ENCODE measurements at places on chromosomes 3 and 15. TPM values are rescaled to one million over a fixed set of nuclear protein-coding genes. Genes with fewer than 3 reads are reported as not detected.

The RTP4 gene
- not detected for total RNA-seq

GRCh38 chr3:41933154-41933676 lies 28.7 kb downstream of the ULK4 start:
- no peaks in the 10 kb centered on the region for H3K36me3 ChIP-seq
- no peak for DNase-seq
- H3K4me1 ChIP-seq, result no peaks in the 10 kb centered on the region

- H3K27ac ChIP-seq, result no peak overlapping the region
- H3K4me3 ChIP-seq, result no peak overlapping the region
- H3K27me3 ChIP-seq, result no peaks in the 10 kb centered on the region
- no peaks in the 10 kb centered on the region for H3K36me3 ChIP-seq
- peaks cover 14% of the 10 kb centered on the region for H3K4me1 ChIP-seq
- no peak for DNase-seq
Measured at GRCh38 chr3:146139586-146140110, 21.3 kb downstream of the PLOD2 start.

GRCh38 chr3:173750095-173750494 lies 352.6 kb downstream of the NLGN1 start:
- no peaks in the 10 kb centered on the region for H3K4me1 ChIP-seq
- H3K27ac ChIP-seq, result no peak overlapping the region
- no peak for DNase-seq
- no peaks in the 10 kb centered on the region for H3K36me3 ChIP-seq
- H3K27me3 ChIP-seq, result no peaks in the 10 kb centered on the region

DNA sequence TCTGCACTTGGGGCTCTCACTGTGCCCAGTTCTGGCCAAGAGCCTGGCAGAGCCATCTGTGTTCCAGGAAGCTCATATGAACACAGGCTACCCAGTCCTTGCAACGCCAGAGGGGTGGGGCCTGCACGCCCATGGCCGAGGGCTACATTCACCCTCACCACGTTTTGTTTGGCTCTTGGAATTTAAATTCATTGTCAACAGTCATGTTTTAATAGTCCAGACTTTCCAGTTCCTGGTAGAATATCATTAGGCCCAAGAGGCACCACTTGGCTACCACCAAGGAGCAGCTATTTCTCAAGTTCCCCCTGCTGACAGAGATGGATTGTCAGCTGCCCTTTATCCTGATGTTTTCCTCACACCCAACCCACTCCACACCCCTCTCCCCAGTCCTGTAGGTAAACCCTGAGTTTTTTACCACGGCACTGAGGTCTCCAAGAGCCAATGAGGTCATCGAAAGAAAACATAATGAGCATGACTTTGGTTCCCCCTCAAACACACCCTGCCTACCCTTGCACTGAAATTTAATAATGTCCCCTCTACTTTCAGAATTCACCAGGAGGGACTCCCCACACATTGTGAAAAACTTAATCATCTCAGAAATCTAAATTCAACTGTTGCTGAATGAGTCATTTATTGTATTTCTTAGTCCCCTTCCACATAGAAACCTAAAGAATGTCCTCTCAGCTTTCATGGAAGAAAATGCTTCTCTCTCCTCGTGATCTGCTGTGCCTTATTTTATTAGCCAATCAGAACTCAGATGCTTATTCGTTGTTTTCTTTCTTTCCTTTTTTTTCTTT lies 125.1 kb downstream of the SHQ1 start:
- no peaks in the 10 kb centered on the region for H3K4me1 ChIP-seq
- no peak overlapping the region for H3K27ac ChIP-seq
- H3K27me3 ChIP-seq, result no peaks in the 10 kb centered on the region
- no peak for DNase-seq

DNA sequence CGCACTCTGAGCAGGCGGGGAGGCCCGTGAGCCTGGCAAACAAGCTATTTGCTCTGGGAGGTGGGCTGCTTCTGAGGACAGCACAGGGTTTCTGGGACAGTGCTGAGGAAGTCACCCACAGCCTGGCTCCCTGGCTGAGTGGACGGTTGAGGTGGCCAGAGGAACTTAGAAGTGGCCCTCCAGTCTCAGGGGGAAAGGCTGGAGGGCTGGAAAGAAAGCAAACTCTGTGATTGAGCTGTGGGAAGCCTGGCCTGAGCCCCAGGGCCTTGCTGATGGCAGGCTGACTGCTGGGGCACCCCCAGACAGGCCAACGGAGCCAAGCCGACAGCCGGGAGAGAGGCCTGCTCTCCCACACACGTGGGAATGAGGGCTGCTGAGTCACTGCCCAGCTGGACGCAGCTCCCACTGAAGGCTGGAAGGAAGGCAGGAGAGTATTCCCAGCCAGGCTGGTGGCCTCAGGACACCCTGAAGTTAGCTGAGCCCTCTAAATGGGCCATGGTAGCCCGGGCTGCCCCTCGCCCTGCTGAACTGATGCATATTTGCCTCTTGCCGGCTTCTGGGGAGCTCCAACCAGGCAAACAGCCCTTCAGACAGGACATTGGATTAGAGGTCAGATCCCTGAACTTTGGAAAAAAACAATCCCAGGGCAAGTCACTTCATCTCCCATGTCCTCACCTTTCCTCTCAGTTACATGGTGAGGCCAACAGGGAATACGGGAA lies 98.0 kb upstream of the TLE3 start:
- peak; percentile 92 for DNase-seq
- H3K27me3 ChIP-seq, result no peaks in the 10 kb centered on the region
- peaks cover 32% of the 10 kb centered on the region for H3K4me1 ChIP-seq
- no peak overlapping the region for H3K4me3 ChIP-seq
- H3K36me3 ChIP-seq, result no peaks in the 10 kb centered on the region
- peak overlapping the region; percentile 95 for H3K27ac ChIP-seq
